ENCODE measurements at places on chromosomes 7 and 10.

DNA sequence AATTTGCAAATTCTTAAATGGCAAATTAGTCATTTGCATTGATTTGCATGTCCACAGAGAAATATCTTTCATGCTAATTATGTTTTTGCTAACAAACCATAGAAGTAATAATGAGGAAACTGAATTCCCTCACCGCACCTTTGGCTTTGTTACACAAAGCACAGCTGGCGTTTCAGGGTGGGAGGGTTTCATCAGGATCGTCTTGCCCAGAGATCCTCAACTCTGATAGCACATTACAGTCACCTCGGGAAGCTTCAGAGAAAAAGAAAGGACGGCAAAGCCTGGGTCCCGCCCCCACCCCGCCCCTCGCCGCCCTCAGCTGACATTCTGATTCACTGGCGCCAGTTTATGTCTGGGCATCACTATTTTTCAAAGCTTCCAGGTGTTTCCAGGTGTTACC is 119.4 kb downstream of the PTPRN2 start:
- DNase-seq: no peak

DNA sequence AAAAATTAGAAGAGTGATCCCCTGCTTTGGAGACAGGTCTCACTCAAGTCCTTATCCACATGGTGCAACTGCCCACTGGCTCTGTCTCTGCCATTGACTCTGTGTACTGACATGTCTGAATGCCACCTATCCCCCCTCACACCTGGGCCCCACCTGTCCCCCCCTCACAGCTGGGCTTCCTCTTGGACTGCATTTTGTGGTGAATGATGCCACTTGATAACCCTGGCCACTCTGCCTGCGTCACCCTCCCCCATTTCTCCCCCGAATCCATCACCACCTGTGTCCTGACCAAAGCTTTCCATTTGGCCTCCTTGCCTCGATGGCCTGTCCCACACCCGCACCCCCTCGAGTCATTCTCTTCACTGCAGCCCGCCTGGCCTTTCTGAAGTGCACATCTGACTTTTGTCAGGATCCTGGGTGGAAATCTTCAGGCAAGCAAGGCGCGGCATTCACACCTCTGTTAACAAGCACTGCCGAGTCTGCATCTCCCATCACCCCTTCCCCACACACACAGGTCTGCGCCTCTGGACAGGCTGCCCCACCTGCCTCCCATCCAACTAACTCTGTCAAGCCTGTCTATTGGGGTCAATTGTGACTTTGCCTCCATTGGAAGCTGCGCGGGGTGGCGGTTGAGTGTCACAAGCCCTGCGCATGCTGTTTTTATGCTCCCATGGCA is 175.3 kb upstream of the KLF14 start:
- no peak for DNase-seq

DNA sequence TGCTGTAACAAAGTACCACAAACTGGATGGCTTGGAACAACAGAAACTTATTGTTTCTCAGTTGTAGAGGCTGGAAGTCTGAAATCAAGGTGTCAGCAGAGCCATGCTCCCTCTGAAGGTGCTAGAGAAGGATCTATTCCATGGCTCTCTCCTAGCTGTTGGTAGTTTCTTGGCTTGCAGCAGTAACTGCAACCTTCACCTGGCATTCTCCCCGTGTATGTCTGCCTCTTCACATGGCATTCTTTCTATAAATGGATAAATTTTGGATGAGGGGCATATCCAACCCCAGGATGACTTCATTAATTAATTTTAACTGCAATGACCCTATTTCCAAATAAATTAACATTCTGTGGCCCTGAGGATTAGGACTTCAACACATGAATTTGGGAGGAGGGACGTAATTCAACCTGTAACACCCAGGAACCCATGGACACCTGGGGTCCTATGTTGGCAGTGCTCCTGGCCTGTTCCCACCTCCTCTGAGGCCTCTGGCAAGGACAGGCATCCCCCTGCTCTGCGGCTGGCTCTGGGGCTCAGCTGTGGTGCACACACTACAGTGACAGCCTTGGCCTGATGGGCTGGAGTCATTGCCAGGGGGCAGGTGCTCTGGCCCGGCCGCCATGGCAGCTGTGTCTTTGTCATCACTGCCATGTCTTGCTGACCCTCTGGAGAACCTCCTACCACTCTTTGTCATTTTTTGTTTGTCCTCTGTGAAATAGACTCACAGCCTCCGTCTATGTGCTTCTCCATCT is 30.8 kb downstream of the LSMEM1 start:
- no peak for DNase-seq

GRCh38 chr7:45660901-45661211 is 86.7 kb downstream of the ADCY1 start:
- no peak for DNase-seq

DNA sequence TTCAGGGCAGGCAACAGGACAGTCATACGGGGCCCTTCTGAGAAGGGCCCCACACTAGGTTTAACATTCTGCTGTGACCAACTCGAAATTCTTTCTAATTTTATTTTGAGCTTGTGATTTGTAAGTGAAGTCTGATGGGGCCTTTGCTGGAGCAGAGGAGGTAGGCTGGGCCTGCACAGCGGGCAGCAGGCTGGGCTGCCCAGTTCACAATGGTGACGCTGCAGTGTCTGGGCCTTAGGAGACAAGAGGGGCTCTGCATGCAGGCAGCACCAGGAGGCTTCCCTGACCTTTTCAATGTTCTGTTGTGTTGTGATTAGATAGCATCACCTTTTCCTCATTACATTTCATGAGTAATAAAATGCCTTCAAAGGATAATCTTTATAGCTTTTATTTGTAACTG is 175.1 kb downstream of the CXCL12 start:
- DNase-seq: no peak

Data from activated CD4-positive, CD25-positive, alpha-beta regulatory T cell treated with anti-CD3 and anti-CD28 coated beads, Interleukin-2, amount 50 U/mL, for 16 hours (primary cell).